ENCODE measurements at places on chromosomes 7 and 10. TPM values are rescaled to one million over a fixed set of nuclear protein-coding genes. Genes with fewer than 3 reads are reported as not detected.

The SYT15 gene
- total RNA-seq: 1.5 TPM

The TMEM120A gene
- 44.3 TPM for total RNA-seq

The SUN3 gene
- total RNA-seq: not detected

The PPP1R9A gene
- not detected for total RNA-seq

The HPSE2 gene
- not detected for total RNA-seq

The PNLIPRP2 gene
- total RNA-seq: not detected

The EPHB6 gene
- 5.6 TPM for total RNA-seq

The CALML3 gene
- total RNA-seq: not detected

The ABCB4 gene
- not detected for total RNA-seq

The A1CF gene
- total RNA-seq: not detected

The TAS2R60 gene
- total RNA-seq: not detected

The OPN1SW gene
- not detected for total RNA-seq

The RADIL gene
- 0.26 TPM for total RNA-seq

All from activated T-helper 1 cell treated with anti-CD3 and anti-CD28 coated beads, Interleukin-12 subunit alpha, Interleukin-12 subunit beta, Interleukin-2, Interleukin-4 antibody, amounts not matched to agents 30 ng/mL and 10 ng/mL and 1 ng/mL, durations not matched to agents 14 hours and 24 hours and 36 hours (primary cell).